Jurkat, Clone E6-1 (cell line): ENCODE measurements at places on chromosomes 1 and 21.
A peak's percentile ranks its signal among the peaks of the same experiment; 100 is the strongest.

DNA sequence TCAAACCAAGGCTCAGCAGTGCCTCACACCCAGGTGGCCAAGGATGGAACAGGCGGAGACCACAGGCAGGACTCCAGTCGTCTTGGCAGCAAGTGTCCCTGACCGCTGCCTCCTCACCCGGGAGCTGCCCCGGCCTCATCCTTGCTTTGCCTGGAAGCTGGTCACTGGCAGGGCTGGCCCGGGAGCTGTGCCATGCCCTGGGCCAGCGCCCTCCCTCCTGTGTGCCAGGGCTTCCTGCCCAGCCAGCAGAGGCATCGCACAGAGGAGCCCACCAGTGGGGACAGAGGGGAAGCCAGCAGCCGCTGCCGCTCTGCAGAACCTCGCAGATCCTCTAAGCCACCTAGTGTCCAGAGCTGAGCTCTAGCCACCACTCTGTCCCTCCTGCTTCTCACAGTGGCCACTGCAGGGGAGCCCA, 7.8 kb downstream of the CASZ1 start:
- DNase-seq: no peak

DNA sequence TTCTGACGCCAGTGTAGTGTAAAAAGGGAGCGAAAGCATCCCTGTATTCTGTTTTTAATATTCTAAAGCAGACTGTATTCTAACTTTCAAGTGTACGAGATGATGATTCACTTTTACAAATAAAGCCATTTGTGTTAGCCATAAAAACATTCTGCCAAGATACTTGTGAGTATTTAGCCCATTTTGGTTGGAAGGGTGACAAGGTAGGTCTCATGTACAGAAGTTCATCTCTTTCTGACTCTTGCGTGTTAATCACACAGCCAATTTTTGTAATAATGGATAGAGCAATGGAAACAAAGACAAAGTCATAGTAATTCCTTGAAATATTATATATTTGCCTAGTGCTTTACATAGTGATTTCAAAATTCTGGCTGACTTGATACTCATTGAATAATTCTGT, 125.3 kb upstream of the GREM2 start:
- DNase-seq: no peak

GRCh38 chr1:86200901-86201300, 44.3 kb upstream of the COL24A1 start:
- no peak for DNase-seq

DNA sequence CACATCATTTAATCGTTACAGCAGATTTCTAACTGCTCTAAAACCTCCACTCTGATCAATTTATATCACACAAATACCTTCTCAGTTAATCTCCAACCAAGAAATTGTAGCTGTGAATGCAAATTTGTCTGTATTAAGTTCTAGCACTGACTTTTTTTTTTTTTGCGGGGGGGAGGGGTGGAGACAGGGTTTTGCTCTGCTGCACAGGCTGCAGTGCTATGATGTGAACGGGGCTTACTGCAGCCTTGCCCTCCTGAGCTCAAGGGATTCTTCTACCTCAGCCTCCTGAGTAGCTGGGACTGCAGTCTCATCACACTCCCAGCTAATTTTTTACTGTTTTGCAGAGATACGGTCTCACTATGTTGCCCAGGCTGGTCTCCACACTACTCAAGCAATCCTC, 163.6 kb downstream of the RERE start:
- no peak for DNase-seq

DNA sequence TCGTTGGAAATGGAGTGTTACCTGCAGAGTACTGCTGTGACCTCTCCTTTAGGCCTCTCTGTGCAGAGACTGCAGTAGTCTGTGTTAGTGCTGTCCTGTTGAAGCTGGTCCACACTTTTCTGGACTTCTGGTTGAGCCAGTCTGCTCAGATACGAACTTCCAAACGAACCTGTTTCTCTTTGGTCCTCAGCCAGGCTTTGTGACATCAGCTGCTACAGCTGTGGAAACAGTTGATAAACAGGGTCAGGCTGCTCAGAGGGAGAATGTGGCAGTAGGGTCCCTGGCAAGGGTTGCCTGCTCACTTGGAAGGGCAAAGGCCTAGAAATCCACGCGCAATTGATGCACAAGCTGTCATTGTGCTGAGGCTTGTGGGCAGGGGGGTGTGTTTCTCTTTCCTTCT, 98.8 kb downstream of the NOS1AP start:
- no peak for DNase-seq

DNA sequence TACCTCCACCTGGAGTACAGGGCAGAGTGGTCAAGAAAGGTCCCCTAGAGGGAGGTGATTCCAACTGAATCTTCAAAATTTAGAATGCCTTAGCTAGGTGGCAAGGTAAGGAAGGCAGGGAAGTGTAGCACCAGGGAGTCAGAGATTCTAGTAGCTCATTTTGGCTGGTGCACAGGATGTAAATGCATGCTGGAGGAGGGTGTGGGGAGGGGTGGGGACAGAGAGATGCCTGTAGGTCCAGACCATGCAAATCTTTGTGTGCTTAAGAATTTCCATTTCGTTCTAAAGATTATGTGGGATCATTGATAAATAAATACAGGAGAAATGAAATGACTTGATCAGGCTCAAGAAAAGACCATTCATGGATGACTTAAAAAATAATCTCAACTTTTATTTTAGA, 11.0 kb upstream of the CACHD1 start:
- DNase-seq: no peak

GRCh38 chr1:161225534-161226319, at the start of gene TOMM40L:
TOMM40L (plus strand) TSS chr1:161226060; CDS start chr1:161226490, 430 bp downstream.
- peak; percentile 100 for DNase-seq

GRCh38 chr1:76832521-76832920, 34.8 kb upstream of the ST6GALNAC5 start:
- no peak for DNase-seq

DNA sequence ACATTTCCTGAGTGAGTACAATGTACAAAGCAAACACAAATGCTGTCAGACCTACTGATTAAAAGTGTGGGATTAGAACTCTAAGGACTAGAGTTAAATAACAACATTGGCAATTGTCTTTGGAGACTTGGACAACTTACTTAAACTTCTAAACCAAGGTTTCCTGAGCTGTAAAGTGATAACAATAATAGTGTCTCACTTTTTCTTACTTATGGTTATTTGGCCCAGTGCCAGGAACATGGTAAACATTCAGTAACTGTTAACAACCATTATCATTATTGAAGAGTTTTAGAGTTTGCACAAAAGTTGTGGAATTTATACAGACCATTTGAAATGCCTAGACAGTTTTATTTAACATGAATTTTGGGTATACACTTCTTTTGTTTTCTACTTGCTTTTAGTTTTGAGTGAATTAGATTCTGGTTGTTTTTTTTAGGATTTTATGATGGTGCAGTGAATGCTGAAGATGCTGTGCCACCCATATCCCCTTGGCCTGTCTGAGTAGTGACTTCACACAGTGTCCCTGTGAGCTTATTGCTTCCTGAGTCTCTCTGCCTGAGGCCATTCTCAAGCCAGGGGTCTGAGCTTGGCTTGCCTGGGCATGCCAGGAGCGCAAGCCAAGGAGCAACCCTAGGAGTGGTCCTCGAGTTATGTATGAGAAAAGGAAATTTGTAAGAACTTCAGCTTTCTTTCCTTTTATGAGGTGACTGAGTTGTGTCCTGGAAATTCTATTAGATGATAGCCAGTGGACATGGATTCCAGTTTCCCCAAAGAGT, 932.8 kb downstream of the TTLL7 start:
- no peak for DNase-seq

DNA sequence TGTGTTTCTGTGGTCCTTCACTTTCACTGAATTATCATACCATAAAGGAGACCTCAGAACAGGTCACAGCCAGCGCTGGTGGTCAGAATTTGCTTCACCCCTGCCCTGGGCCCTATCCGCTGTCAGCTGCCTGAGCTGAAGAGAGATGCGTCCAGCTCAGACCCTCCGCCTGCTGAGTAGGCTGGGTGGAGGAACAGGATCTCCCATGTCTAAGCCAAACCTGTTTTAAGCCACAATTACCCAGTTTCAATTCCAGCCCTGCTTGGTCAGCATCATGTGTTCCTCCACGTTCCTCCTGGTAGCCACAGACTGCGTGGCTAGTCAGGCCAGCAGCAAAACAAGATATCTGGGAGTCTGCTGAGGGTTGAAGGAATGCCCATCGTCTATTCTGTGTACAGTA, 13.5 kb upstream of the BGLAP start:
- DNase-seq: no peak

- no peak for DNase-seq
These were observed 143.0 kb downstream of the AJAP1 start for GRCh38 chr1:4797429-4797828.

DNA sequence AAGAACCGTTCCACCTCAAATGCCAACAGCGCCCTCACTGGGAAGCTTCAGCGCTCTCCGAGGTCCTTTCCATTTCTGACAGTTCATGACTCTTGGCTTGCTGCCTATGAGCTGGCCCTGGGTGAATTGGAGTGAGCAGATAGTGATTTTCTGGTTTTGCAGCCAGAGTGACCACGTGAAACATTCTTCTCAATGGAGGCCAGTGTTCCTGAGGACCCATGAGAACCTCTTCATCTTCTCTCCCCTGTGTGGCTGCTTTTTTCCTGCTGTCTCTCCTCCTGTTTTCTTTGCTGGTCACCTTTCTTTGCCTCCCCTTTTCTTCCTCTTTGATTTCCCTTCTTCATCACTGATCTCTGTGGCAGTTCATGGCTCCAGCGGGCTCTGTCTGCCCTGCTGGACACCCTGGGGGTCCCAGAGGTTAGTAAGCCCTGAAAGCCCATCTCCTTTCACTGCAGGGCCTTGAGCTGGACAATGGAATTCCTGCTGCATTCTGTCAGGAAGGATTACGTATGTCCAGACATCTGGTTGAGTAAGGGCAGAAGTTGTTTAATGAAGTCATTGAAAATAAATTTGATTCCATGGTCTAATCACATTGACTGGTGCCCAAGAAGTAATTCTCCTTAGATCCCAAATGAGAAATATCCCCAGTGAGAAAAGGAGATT, 29.9 kb downstream of the VASH2 start:
- no peak for DNase-seq

GRCh38 chr21:41678016-41678923, 88.6 kb downstream of the RIPK4 start:
- DNase-seq: no peak

GRCh38 chr21:16534408-16535101, 804.8 kb downstream of the USP25 start:
- DNase-seq: no peak

DNA sequence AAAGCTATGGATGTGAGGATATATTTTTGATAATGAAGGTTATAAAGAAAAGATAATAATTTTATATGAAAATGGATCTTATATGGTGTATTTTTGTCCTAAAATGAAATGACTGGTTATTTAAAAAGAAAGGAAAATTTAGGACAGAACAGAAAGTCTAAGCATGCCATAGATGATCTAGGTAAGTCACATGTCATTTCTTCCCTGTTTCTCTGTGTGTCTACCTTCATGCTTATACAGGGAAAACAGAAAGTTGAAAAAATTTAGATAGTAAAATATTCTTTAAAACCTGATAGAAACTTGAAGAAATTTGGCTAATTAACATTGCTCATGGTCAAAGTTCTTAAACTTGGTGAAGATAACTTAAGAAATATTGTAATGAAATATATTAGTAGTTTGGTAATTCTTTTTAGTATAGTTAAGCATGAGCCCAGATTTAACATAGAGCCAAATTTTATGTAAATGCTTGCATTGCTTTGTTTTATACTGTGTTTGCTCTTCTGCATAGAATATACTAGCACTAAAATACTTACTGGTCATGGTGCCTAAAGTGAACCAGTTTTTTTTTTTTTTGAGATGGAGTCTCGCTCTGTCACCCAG, 12.4 kb upstream of the GBP4 start:
- no peak for DNase-seq

DNA sequence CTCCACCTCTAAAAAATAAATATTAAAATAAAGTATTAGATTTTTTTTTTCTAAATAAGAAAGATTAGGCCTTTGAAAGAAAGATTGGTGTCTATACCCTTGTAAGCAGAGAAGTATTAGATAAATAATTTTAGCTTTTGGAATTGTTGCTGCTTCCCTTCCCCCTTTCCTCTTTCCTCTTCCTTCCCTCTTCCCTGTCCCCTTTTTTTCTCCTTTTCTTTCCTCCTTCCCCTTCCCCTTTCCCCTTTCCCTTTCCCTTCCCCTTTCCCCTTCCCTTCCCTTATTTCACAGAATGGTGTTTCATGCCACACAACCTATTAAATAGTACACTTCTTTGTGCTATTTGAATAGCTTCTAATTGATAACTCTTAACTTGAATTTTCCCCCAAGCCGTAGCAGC, 69.8 kb upstream of the QSOX1 start:
- no peak for DNase-seq

DNA sequence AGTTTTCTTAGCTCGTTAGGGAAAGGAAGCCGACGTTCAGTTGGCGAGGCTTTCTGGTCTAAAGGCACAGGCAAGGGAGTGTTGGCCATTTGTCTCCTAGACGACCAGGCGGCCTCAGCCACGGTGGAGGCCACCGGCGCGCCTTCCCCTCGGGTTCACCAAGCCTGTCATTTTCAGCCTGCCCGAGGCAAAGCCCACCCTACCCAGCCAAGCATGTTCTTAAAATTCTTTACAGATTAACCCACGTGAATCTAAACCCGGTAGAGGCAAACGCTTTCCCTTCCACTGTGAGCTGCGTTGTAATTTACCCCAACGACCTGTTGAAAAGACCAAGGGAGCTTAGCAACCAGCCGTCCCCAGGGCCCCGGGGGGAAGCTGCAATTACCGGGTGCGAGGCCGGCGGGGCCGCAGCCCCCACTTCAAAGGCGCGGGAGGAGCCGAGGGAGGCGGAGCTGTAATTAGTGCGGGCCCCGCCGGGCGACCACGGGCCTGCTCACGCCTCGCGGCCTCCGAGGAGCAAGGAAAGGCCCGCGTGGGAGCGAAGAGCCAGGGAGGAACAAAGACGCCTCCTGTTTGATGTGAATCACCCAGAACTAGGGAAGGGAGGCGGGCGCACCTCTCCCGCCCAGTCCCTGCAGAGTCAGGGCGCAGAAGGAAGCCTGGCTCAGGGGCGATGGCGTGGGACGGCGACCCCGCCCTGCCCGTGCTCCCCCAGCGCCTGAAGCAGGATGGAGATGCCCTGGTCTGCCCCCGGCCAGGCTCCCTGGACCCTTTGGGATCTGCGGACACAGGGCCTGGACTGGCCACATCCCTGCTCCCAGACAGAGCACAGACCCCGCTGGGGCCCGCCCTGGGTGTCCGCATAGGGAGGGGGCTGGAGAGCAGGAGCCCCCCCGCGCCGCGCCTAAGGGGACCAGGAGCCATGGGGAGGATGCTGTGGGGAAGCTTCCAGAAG, 12.1 kb upstream of the TSPEAR start:
- DNase-seq: peak; percentile 12

DNA sequence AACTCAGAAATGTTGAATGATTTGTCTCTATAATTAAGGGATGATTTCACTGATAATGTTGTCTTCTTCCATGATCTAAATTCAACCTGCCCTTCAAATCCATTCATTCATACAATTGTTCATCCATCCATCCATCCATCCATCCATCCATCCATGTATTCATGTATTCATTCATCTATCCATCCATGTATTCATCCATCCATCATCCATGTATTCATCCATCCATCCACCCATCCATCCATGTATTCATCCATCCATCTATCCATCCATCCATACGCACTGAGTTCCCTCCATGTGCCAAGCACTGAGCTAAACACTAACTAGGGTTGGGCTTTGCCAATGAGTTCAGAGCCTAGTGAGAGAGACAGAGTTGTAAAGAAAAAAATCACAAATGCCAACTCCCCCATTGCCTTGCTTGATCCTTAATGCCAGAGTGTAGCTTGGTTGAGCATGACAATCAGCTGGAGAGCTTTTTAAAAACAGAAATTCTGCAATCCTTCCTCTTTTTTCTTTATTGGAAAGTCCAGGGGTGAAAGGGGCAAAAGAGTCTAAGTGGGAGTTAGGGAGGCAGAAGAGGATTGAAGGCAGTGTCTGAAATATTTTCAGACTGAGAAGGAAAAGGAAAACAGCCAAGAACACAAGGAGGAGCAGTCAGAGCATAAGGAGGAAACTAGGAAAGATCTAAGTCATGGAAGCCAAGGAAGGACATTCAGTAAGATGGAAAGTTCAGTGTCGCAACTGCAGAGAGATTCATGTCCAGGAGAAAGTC, 92.4 kb upstream of the ERG start:
- no peak for DNase-seq
